ENCODE measurements at places on chromosomes 6 and 20. TPM values are rescaled to one million over a fixed set of nuclear protein-coding genes. Genes with fewer than 3 reads are reported as not detected.

HCRTR2 gene
- total RNA-seq: not detected

NKAIN4 gene
- not detected for total RNA-seq

NHSL1 gene
- total RNA-seq: not detected

PDYN gene
- total RNA-seq: not detected

TXLNB gene
- total RNA-seq: 0.47 TPM

CFB gene
- total RNA-seq: 0.64 TPM

MMUT gene
- 8.2 TPM for total RNA-seq

NKX2-4 gene
- not detected for total RNA-seq

PHACTR1 gene
- total RNA-seq: 1.6 TPM

SLC24A3 gene
- 0.25 TPM for total RNA-seq

FOXQ1 gene
- not detected for total RNA-seq

ID4 gene
- not detected for total RNA-seq

C20orf202 gene
- 0.39 TPM for total RNA-seq

OTOR gene
- not detected for total RNA-seq

TGM3 gene
- not detected for total RNA-seq

PRDM13 gene
- total RNA-seq: not detected

POFUT1 gene
- 14.1 TPM for total RNA-seq

TCP11 gene
- total RNA-seq: not detected

Data from CD4-positive, CD25-positive, alpha-beta regulatory T cell (primary cell).